Foreskin melanocyte (primary cell): ENCODE measurements at places on chromosomes 12 and 14.

DNA sequence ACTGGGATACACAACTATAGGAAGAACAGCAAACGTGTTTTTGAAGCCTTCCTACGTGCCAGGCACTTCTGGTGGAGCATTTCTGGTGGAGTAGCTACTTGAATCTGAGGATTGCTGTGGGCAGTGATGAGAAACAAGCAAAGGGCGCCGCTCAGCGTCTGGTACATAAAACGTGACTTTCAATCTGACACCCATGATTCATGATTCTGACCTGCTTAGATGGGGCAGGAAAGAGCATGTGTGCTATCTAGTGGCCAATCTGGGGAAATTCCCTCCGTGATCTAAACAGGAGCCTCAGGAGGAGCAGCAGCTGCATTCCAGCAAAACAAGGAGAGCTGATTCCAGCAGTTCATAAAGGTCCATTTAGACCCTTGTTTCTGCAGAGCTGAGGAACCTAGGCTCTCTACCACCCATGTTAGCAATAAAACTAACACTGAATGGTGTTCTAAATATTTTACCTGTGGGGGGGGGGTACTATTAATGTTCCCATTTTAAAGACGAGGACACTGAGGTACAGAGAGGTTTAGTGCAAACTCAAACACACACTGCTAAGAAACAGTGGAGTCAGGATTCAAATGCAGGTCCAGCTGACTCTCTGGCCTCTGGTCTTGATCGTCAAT is 37.8 kb downstream of the PAH start:
- DNase-seq, result peak; percentile 74

DNA sequence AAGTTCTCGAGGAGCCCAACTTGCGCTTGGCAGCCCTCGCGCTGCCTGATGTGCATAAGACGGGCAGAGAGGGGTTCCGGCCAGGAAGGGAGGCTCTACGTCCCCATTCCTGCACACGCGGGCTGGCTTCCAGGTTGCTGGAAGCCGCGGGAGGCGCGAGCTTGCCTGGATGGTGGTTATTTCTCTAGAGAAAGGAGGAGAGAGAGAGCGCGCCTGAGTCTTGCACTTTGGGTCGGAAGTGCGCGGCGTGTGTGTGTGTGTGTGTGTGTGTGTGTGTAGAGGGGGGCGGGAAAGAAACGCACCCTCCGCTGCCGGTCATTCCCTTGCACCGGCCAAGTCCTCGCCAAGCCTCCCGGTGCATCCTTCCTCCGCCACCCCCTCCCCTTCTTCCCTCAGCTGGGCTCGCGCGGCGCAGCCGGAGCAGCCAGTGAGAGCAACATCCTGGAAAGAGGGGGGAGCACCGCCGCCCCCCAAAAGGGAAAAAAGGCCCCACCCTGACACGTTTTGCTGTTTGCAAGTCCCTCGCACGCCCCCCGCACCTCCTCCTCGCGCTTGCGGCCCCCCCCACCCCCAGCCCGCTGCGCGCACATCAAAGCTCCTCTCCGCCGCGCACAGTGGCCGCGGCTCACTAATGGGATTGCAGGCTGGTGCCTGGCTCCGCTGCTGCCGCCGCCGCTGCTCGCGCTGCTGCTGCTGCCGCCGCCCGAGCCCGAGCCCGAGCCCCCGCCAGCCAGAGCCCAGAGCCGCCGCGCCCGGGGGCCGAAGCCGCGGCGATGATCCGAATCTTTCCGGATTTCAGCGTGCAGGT is 4.4 kb upstream of the NPAS3 start:
- DNase-seq, result no peak

DNA sequence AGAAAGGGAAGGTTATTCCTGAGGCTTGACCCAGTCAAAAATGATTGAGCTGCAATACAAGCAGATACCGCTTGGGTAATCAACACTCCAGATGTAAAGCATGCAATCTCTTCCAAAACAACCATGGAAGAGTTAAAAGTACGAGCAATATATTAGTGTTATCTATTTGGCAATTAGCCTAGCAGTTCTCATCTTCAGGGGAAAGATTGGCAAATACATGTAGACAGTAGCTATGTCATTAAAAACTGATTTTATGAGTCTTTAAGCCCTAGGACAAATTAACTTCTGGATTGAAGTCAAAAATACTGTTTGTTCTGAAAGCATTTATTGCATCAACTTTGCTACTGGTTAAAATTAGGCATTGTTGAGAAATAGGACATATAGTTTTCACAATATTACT is 9.3 kb upstream of the GYS2 start:
- DNase-seq, result no peak

- DNase-seq, result no peak
Measured at GRCh38 chr12:53493610-53494391, 5.5 kb downstream of the MAP3K12 start.

- DNase-seq, result no peak
Measured at GRCh38 chr14:106200541-106201315, 674.3 kb downstream of the TMEM121 start.

DNA sequence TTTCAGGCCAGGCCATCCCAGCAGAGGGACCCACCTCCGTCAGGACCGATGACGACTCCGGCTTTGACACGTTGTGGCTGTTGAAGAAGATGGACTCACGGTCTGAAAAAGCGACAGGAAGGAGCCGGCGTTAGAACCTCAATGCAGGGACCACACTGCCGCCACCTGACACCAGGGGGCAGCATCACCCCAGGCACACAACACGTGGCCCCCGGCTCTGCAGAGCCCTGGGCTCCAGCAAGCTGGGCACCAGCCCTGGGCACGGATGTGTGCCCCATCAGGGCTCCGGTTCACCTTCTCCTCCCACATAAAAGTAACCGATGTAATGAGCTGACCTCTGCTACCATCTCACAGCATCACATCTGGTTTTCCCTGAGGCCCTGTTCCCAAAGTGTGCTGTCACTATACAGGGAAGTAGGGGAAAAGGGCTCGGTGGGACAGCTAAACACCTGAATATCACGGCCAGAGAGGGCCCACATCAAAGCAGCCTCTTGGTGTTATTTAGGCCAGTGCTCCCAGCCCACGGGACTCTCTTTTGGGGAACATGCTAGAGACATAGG is 29.0 kb downstream of the CHGA start:
- DNase-seq, result peak; percentile 41

DNA sequence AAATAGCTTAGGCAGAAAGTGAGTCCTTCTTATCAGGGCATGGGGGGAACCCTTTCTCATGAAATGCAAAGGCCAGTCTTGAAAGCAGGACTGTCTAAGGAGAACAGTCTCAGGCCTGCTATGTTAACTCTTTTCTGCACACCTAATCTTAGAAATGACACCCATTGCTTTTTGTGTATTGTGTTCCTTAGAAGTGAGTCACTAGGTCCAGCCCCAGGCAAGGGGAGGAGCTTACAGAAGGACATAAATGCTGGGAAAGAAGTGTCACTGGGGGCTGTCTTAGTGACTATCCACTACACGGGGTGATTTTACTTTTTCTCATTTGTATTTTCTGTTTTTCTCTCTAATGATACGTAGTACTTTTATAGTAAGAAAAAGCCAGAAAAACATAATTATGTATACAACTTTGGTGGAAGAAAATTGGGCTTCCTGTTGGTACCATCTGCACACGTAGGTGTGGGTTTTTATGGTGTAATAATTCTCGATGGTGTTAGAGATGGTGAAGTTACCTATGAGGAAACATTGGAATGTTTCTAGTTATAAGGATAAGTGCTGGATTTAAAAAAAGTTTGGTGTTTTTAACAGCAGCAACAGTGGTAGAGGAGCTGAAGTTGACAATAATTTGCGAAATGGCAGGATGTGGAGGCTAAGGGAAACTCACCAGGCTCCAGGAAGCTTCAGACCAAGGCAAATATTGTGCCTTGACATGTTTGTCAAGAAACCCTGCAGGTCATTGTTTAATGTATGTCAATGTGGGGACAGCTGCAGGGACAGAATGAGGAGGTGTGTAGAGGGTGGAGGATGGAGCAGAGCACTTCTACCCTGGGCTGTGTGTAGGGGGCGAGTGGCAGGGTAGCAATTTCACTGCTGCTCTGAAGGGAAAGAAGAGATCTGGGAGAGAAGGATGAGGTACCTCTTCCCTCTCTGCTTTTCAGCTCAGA is 214.9 kb downstream of the KTN1 start:
- peak; percentile 63 for DNase-seq
